Naive thymus-derived CD8-positive, alpha-beta T cell (primary cell): ENCODE measurements at places on chromosomes 5 and 9. TPM values are rescaled to one million over a fixed set of nuclear protein-coding genes. Genes with fewer than 3 reads are reported as not detected.

- H3K4me1 ChIP-seq = no peaks in the 10 kb centered on the region
- no peaks in the 10 kb centered on the region for H3K36me3 ChIP-seq
- peaks cover 9% of the 10 kb centered on the region for H3K27me3 ChIP-seq
- H3K27ac ChIP-seq = no peak overlapping the region
- no peak overlapping the region for H3K4me3 ChIP-seq
Measured at GRCh38 chr5:2537378-2538145, 213.9 kb downstream of the IRX2 start.

GRCh38 chr9:124274226-124274625 is 16.5 kb downstream of the NEK6 start:
- no peaks in the 10 kb centered on the region for H3K27me3 ChIP-seq
- no peak overlapping the region for H3K4me3 ChIP-seq
- no peak for DNase-seq
- no peak overlapping the region for H3K27ac ChIP-seq
- H3K4me1 ChIP-seq = no peaks in the 10 kb centered on the region

DNA sequence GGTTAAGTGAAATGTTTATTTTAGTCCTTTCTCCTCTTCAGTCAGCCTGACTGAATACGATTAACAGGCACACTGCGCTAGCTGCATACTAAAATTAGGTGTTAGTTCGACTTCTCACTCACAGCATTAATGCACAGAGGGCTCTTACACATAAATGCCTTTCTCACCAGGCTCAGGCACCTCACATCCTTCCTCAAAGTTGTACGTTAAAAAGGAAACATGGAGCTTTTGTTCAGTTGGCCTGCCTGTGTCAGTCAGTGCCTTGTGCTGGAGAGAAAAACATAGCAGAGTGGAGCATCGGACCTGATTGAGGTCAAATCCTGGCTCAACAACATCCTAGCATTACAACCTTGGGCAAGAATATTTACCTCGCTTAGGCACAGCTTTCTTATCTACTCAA is 236.0 kb upstream of the ZNF462 start:
- no peaks in the 10 kb centered on the region for H3K4me1 ChIP-seq
- no peak for DNase-seq
- H3K27me3 ChIP-seq = no peaks in the 10 kb centered on the region
- H3K4me3 ChIP-seq = no peak overlapping the region
- no peak overlapping the region for H3K27ac ChIP-seq
- H3K36me3 ChIP-seq = no peaks in the 10 kb centered on the region

GRCh38 chr5:156399323-156399722 is 72.4 kb downstream of the SGCD start:
- no peaks in the 10 kb centered on the region for H3K27me3 ChIP-seq
- H3K27ac ChIP-seq = no peak overlapping the region
- no peak for DNase-seq
- H3K4me1 ChIP-seq = peaks cover 2% of the 10 kb centered on the region

- no peaks in the 10 kb centered on the region for H3K27me3 ChIP-seq
- no peak overlapping the region for H3K27ac ChIP-seq
- H3K4me3 ChIP-seq = no peak overlapping the region
- DNase-seq = no peak
- peaks cover 8% of the 10 kb centered on the region for H3K36me3 ChIP-seq
Measured at GRCh38 chr5:138972836-138973235, 97.7 kb upstream of the LRRTM2 start.

DNA sequence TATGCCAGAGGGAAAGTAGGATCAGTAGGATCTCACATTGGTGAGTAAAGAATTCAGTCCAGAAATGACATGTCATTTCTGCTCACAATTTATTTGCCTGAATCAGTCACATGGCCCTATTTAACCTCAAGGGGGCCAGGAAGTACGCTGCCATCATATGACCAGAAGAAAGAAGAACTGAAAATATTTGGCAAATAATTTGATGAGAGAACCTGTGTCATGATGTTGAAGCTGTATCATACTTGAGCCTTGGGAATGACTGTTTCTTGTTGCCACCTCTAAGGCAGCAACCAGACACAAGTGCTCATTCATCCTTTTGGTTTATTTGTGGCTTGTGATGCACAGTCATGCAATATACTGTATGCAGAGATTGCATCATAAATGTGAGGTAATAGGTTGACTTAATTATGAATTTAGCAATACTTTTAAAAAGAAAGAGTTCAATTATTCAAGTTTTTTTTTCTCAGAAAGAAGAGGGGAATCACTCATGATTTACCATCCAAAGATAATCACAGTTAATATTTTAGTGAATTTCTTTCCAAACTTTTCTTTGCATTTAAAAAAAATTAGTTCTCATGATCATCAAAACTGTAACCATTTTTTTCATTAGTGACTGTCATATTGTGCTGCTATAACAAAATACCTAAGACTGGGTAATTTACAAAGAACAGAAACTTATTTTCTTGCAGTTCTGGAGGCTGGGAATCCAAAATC is 8.2 kb upstream of the ZFYVE16 start:
- H3K27me3 ChIP-seq = peaks cover 10% of the 10 kb centered on the region
- DNase-seq = no peak
- H3K4me3 ChIP-seq = no peak overlapping the region
- H3K36me3 ChIP-seq = no peaks in the 10 kb centered on the region
- no peak overlapping the region for H3K27ac ChIP-seq
- peaks cover 8% of the 10 kb centered on the region for H3K4me1 ChIP-seq

GRCh38 chr9:74772121-74772520 is 115.6 kb downstream of the TRPM6 start:
- no peak overlapping the region for H3K27ac ChIP-seq
- no peaks in the 10 kb centered on the region for H3K4me1 ChIP-seq
- H3K4me3 ChIP-seq = no peak overlapping the region

- H3K27me3 ChIP-seq = no peaks in the 10 kb centered on the region
- H3K27ac ChIP-seq = no peak overlapping the region
- H3K36me3 ChIP-seq = no peaks in the 10 kb centered on the region
Measured at GRCh38 chr9:96423322-96423984, 5.3 kb upstream of the ZNF367 start.

The PCDH12 gene
- not detected for total RNA-seq

The LCN12 gene
- 2.6 TPM for total RNA-seq

The ANKRD31 gene
- 2.8 TPM for total RNA-seq

The SNCB gene
- total RNA-seq = not detected

The CAMK4 gene
- total RNA-seq = 307 TPM

The IL4 gene
- not detected for total RNA-seq
